ENCODE measurements at places on chromosomes 5 and 9.

DNA sequence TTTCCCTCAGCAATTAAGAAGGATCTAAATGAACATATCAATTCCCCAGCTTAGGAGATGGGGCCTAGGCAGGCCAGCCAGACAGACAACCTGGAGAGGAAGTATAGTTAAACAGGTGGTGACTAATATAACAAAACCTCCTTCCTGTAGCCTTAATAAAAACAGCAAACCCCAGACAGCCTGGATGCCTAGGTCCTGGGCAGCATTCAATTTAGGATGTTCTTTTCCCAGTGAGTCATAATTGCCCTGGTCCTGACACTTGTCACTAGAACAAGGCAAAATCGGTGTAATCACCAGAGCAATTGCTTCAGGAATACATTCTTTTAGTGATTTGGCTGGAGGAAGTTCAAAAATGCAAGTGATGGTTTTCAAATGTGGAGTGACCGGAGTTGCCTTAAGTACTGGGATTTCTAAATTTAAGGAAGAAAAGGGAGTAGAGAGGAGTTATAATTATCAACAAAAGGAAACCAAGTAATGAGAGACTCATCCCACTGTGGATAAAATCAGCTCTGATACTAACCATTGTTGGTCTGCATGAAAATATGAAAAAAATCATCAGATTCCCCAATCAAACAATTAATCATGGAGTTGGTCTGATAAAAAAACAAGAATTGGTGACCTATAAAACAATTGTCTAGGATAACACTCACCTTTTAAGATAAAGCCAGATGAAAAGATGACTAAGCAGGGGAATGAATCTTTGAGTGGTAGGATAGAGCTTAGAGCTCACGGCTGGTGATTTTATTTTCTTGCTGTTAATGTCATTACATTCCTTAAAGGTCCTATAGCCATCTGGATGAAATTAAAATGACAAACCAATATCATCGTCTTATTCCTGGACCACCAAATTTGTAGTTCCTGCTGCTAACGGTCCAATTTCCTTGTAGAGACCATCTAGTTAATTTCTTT, 39.0 kb upstream of the TARS1 start:
- peak; percentile 21 for DNase-seq

DNA sequence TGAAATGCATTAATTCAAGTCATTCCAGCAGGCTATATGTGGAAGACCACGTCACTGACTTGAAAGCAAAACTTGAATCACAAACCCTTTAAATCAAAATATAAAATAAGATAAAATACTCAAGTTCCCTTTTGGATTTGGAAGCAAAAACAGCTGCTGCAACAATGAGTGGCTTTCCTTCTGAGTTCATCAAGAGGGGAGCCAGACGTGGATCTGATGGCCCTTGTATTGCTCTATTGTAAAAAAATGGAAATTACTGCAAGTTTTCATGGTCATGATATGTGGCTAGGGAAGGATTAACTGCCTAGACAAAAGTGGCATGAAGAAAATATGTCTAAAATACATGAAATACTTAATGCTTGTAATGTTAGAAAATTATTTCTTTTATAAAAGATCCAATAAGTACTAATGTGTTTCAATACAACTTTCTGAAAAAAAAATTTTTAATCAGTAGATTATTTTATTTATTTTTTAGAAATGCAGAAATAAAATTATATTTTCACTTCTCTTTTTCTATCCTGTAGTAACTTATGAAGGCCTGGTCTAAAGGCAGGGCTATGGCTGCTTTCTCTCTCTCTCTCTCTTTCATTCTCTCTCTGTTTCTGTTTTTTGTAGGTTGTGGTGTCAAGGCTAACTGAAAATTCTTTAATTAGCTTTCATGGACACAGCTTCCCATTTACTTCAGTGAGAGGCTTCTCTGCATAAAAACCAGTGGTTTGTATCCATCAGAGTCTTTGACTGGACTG, 24.0 kb downstream of the LIX1 start:
- DNase-seq, result no peak

GRCh38 chr9:127457191-127457878, 6.0 kb downstream of the LRSAM1 start:
- no peak for DNase-seq

GRCh38 chr9:80615964-80616363, 1044.2 kb downstream of the TLE4 start:
- DNase-seq, result peak; percentile 4

DNA sequence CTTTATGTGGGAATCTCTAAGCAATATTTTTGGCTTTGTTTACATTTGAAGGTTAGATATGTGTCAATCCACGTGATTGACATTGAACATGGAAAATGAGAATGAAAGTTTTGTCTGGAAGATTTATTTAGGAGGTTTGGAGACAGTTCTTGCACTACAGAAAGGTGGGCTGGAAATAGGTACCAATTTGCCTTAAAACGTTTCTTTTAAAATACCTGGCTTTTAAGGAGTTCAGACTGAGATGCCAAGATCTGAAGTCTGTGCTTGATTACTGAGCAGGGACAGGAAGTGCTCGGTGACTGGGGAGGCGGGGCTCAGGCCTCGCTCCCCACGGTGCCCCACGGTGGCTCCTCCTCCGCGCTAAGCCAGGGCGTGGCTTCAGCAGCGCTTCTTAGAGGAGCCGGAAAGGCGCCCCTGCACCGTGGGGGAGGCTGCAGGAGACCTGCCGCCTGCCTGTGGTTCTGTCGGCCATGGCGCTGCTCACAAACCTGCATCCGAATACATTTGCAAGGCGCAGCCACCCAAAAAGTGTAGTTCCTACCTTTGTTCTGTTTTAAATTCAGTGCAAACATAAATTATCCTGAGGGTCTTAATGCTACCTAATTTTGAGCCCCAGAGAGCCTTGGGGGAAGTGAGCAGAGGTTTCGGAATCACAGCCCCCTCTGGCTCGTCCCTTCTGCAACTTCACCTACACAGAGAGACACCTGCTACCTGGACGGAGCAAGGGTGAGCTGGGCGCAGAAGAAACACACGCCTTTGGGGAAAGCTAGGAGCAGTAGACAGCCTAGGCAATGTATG, 49.2 kb downstream of the USP20 start:
- DNase-seq, result peak; percentile 89

DNA sequence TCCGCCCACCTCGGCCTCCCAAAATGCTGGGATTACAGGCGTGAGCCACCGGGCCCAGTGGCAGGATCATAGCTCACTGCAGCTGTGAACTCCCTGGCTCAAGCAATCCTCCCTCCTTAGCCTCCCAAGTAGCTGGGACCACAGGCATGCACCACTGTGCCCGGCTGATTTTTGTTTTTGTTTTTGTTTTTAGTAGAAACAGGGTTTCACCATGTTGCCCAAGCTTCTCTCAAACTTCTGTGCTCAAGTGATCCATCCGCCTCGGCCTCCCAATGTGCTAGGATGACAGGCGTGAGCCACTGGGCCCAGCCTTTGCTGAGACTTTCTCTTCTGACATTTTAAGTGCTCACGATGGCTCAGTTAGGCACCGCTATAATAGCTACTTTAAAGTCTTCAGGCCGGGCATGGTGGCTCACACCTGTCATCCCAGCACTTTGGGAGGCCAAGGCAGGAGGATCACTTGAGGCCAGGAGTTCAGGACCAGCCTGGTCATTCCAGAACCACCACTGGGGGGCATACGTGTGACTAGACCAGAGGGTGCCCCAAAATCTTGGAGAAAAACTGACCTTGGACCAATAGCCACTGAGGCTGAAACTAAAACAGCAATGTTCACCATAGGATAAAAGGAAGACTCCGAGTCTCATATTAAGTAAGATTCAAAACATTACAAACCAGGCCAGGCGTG, 3.1 kb upstream of the ENTPD8 start:
- no peak for DNase-seq

- DNase-seq, result no peak
These were observed 2.6 kb upstream of the GZMK start for GRCh38 chr5:55021410-55021809.

DNA sequence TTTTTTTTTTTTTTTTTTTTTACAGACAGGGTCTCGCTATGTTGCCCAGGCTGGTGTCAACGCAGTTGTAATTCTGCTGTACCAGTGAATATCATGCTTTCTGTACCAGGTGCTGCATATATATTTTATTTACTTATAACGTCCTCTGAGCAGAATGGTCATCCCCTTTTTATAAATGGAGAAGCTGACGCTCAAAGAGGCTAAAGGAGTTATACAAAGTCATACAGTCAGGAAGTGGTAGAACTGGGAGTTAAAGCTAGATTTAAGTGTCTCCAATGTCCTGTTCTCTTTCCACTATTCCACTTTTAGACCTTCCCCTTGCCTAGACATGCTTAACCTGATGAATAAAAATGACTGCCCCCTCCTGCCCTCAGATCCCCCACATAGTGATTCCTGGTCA, 1.2 kb upstream of the SIL1 start:
- no peak for DNase-seq

DNA sequence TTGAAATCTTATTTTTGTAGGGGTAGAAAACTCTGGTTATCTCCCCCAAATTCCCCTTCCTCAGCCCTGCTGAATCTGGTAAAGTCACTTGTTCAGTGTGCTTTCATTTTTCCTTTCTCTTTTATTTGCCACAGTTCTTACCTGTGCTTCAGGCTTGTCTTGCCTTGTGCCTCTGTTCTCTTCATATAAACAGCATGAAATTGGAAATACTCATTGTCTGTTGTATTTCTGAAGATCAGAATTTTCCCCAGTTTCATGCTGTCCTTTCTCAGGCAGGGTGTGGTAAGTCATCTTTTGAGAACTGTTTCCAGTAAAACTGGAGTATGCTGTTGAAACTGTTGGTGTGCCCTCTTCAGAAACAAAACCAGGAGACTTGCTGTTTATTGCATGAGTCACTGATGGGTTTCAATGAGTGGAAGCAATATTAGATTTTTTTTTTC, 7.0 kb downstream of the PAM start:
- DNase-seq, result peak; percentile 36

DNA sequence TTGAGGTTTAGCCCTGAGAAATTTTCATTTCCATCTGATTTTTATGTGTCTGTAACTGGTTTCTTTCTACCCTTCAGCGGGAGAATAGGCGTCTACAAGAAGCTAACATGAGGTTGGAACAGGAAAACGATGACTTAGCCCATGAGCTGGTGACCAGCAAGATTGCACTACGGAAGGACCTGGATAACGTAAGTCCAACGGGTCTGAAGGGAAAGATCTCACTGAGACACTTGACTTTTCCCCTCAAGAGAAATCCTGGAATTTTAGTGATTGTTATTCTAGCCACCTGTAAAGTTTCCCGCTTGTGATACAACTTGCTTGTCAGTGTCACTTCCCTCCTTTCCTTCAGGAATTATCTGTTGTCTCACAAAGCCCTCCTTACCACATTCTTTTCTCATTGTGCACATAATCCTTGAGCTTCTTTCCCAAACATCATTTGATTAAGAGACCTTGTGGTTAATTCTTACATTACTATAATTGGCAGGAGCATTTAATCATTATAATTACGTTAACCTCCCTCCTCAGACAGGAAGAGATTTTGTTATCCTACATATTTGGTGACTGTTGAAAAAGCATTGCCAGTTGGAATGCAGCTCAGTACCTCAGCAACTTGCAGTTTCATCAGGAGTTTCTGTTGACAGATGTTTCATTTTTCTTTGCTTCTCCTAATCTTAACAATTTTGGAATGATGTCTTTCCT, 56.9 kb downstream of the GPR21 start:
- DNase-seq, result no peak

- no peak for DNase-seq
These were observed 12.0 kb downstream of the TTC1 start for GRCh38 chr5:160020964-160021363.

DNA sequence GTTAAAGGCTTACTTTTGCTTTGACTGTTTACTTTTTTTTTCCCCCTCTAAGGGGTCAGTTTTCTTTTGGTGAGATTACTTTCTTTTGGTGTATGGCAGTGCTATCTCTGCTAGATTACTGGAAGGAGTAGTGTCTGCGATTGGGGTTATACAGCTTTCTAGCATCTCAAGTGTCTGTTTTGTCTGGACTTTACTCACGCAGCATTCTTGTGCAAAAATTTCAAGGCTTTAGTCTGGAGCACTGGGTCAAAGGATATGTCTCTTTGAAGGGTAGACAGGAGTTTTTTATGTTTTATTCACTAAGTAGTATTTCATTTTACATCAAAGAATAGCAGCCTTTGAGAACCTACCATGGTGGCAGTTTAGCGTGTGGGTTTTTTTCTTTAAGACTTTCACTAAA, 52.6 kb downstream of the NDUFS4 start:
- no peak for DNase-seq

DNA sequence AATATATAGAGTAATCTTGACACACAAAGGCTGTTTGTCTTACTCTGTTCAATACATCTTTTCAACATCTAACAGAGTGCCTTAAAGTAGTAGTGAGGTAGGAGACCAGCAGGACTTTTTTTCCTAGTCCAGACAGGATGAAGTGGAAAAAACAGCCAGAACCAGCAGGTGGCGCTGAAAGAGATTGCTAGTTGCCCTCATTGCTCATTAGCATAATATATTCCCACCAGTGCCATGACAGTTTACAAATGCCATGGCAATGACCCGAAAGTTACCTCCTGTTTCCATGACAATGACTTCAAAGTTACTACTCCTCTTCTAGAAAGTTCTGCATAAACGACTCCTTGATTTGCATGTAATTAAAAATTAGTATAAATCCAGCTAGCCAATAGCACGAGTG, 387.4 kb downstream of the ACTL7B start:
- no peak for DNase-seq

All from AG08396 (cell line).